ENCODE measurements at places on chromosomes 4 and X.

- DNase-seq: peak; percentile 25
These were observed 274 bp upstream of the ERVMER34-1 start for GRCh38 chr4:52751487-52751911.

DNA sequence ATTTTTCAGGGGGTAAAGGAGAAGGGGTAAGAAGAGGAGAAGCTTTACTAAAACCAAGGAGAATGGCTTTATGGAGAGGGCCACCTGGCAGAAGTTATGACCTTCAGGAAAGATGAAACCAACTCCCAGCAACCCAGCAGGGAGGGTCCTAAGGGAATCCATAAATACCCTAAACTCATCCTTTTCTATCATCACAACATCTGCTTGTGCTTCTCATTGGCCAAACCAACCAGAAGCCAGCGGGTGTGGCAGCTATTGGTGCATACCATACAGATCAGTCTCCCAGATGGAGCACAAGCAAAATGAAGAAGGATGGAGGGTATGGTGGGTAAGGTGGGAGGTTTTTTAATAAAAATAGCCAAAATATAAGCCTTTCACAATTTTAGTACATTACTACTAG is 58.5 kb upstream of the ARSJ start:
- no peak for DNase-seq

DNA sequence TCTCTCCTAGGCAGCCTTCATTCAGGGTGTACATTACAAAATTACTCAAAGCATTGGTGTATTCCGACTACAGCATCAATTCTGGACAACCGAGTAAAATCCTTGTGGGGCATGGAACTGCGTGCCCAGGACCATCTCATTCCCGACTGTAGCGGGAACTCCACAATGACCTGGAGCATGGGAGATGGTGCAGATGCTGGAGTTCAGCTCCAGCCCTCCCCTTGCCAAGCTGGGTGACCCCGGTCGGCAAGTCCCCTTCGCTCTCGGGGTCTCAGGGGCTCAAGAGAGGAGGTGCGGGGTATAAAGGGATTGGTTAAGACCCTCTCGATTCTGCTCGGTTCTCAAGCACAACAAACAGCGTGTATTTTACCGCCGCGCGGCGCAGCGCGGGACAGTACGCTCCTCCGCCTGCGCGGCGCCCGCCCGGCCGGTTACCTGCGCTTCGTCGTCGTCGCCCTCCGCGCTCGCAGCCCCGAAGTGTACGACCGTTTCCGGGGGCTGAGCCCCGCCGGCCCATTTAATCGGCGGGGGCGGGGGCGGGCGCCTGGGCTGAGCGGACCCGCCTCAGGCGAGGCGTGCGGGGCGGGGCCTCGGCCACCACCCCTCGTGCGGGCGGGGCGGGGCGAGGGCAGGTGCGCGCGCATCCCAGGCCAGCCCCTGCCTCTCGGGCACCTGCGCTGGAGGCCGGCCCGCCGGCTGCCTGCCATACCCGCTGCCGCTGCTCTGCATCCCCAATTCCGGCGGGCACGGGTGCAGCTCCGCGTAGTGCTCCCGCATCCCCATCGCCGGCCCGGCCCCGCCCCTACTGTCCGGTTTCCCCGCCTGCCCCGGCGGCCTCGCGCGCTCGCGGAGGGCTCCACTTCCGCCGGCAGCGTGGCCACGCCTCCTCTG is at the start of gene G6PD:
Gene G6PD (minus strand): TSS at position 493 of the 891 bp plus-strand sequence. CDS start 691 bp downstream, outside the sequence.
- peak; percentile 43 for DNase-seq

GRCh38 chr4:187128222-187128621 is 404.6 kb upstream of the FAT1 start:
- DNase-seq: peak; percentile 12

- DNase-seq: no peak
These were observed 581.2 kb upstream of the IGFBP7 start for GRCh38 chr4:57691370-57691769.

- peak; percentile 14 for DNase-seq
These were observed 117.1 kb upstream of the TENM3 start for GRCh38 chr4:182126096-182126495.

GRCh38 chr4:98557194-98557892 is 101.1 kb downstream of the TSPAN5 start:
- DNase-seq: peak; percentile 88
